NCI-H69 (cell line): ENCODE measurements at places on chromosomes 1 and 21.

DNA sequence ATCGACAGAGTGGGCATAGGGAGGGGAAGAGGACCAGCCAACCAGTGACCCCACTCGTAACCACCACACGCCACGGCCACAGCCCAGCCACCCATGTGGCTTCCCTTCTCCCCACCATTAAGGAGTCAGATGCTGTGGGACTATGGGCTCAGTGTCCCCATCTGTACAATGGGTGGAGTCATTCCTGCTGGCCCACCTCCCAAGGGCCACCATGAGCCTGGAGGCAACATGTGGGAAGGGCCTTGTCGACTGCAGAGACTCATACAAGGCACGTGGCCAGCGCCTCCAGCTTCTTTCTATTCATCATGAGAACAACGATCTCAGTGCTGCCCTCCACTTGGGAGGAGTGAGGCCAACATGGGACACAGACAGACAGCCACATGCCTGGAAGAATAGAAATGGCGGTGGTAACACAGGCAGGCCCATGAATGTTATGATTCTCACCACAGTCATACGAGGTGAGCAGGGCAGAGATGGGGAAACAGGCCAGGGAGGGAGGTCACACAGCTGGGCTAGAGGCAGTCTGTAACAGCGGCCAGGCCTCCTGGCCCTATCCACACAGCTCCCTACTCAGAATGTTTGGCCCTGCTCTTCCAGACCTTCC, 16.1 kb downstream of the LRP8 start:
- peak; percentile 44 for DNase-seq

DNA sequence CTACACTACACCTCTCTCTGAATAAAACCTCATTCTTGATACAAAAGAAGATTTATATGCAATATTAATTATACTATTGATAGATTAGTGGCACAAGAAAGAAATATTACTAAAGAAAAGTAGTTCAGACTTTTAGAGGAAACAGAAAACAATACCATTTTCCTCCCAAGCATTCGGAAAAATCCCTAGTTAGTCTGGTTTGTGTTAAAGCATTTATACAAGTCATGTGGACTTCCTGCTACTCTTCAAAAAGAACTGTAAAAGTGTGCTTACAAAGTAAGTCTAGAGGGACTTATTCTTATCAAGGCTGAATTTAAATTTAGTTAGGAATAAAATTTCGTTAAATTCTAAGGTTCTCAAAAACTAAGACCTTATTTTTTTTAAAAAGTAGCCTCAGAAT, 129.1 kb downstream of the ATP1B1 start:
- DNase-seq, result no peak

- no peak for DNase-seq
Measured at GRCh38 chr1:148355976-148356375, 127.1 kb downstream of the PPIAL4G start.

- peak; percentile 15 for DNase-seq
Measured at GRCh38 chr1:212139526-212140135, 104.1 kb downstream of the DTL start.

DNA sequence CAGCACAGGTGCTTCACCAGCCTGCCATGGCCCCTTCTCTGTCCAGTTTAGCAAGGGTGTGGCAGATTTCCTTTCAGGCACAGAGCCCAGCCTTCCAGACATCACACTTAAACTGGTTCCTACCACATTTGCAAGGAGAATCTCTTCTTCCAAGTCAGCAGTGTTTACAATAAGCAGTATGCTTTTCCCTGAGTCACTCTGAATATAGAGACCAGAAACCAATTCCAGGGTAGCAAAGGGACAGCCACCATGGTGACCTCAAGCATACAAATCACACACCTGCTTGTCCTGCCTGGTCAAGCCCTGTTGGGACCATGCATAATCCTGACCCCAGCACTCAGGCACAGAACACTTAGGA, 8.7 kb upstream of the CBR3 start:
- no peak for DNase-seq
